ENCODE measurements at places on chromosomes 6 and 20. TPM values are rescaled to one million over a fixed set of nuclear protein-coding genes. Genes with fewer than 3 reads are reported as not detected.

LRRC73 gene
- polyA plus RNA-seq: 0.31 TPM

RPS6KA2 gene
- polyA plus RNA-seq: 31.3 TPM

DNA sequence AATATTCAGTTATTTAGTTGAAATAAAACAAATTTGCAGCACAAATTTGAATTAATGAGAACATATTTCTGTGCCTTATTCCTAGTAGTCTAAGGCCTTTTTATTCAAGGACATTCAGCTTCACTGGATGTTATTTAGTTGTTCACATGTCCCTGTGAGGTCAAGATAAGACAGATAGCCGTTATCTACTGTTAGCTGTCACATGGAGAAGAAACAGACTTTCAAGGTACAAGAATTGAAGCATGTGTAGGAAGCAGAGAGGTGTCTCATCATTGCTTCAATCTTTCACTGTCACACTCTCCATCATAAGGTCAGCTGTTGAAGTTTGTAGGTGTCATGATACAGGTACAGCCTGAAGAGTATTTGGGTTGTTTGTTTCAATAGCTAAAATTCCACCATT, 112.9 kb upstream of the JAG1 start:
- DNase-seq: no peak

DNA sequence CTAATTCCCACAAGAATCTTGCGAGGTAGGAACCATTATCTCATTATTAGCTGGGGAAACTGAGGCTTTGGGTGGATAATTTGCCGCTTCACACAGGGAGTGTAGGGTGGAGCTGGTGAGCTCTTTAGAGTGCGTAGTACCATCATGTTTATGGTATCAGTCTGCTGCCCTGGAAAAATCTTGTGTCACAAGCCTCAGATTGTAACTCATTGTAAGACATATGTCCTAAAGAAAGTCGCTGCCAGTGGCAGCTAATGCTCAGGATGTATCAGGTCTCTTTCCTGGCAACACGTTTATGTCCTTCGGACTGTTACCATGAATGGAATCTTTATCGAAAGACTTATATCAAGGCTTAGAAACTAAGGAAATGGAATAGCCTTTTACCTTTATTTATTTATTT, 1.9 kb downstream of the ZFAND3 start:
- DNase-seq: no peak

HLA-DPB1 gene
- polyA plus RNA-seq: 10.7 TPM

DNA sequence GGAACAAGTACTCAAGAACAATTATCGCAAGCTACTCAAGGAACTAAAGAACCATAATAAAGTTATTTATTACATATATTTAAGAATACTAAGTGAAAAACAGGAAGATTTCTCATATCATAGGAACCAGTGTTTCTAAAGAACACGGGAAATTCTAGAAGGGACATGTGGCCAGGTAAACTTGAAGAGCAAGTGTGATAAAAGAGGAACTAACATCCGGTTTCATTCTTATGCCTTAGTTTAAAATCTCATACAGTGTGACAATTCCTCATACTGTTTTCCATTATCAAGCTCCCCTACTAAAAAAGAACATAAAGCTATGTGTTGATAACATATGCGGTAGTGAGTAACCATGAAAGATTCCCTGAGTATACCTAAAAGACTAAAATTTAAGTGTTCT, 163.5 kb upstream of the SHLD1 start:
- DNase-seq: no peak

DNA sequence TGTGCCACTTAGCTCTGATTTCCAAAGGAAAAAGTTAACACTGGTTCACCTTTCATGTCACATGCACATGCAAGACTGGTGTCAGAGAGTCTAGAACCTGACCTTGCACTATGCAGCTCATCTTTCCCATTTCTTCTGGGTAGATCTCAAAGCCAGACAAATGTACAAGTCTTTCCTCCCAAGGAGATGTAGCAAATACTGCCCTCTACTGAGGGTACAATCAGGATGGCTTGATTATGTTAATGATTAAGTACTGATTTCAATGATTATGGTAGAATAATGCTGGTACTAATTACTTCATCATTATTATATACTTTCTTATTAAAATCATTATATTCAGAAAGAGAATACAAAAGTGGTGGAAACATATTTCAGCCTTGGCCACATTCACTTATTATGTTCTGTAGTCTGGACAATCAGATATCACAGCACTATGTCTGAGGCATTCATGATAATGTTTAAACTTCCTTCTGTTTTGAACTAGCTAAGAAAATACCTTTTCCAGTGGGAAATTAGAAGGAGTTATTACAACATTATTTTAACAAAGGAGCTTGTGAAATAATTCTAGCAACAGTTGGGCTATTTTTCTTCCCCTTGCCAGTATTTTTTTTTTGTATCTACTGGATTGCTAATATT, 68.5 kb upstream of the FOXO3 start:
- DNase-seq: peak; percentile 54

DNA sequence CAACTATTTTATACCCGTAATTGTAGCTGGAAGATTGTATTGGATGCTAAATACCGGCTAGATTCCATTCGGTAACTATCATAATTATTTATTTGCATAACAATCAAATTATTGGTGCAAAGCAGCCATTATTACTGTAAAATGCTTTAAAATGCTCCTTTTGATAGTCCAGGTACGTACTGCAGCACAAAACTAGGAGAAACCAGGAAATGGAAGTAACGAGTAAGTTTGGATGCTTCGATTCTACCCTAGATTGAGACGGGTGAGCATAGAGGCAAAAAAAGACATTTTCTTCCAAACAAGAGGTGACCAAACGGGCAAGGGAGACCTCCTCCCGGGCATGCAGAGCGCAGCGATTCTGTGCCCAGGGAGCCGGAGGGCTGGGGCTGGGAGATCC, 469 bp upstream of the XRN2 start:
- DNase-seq: no peak

OPRM1 gene
- polyA plus RNA-seq: not detected

DNA sequence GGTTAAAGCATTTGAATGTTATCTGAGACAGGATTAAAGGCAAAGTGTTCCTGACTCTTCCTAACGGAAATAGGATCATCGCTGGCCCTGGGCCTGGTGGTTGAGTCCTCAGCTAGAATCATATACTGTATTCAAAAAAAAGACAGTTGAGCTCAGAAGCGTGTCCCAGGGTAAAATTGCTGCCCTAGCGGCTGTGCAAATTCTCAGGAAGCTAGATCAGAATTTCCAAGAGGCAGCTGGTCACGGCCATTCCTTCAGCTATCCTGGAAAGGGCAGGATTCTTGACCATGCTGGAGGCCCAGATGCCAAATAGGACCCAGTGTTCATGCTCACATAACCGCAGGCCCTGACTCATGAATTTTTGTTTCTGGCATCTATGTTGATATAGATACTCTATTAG, 67.4 kb downstream of the STMND1 start:
- DNase-seq: peak; percentile 83
